Type B pancreatic cell (in vitro differentiated cells): ENCODE measurements at places on chromosomes 16 and 17. TPM values are rescaled to one million over a fixed set of nuclear protein-coding genes. Genes with fewer than 3 reads are reported as not detected.

DNA sequence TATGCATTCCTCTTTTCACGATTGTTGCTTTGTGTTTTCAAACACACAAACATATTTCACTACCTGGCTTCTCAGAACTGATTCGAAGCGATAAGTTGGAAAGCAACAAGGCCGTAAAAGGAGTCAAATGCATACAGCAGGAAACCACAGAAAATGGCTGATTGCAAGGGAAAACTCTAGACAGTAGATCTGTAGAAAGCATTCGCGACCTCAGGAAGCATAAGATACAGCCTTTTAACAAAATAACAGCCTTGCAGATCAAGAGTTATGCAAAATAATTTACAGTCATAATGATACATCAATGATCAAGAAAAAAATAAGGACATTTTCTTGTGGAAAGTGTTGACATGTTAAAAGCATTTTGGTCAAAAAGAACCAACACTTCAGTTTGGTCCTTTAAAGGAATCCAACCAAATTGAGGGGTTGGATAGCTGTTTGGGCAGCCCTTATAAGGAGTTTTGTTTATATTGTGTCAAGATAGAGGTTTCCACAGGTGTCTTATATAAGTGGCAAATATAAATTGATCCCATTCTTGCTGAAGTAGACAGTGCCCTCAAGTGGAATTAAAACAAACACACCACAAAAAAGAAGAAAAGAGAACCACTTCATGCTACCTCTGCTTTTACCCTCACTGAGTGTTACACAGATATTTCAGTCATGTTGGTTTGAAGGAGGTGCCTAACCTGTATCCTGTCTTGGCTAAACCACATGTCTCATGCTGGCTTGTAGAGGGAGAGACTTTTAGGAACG lies 5.5 kb downstream of the CYLD start:
- H3K36me3 ChIP-seq, result no peaks in the 10 kb centered on the region
- no peaks in the 10 kb centered on the region for H3K27me3 ChIP-seq
- peaks cover 4% of the 10 kb centered on the region for H3K4me1 ChIP-seq
- no peak overlapping the region for H3K27ac ChIP-seq

The RUNDC3A gene
- 10.3 and 12.3 TPM in 2 replicates for total RNA-seq

- no peaks in the 10 kb centered on the region for H3K27me3 ChIP-seq
- no peak overlapping the region for H3K27ac ChIP-seq
Observed at GRCh38 chr17:72952641-72953315, 139.7 kb downstream of the SLC39A11 start.

The ITGA2B gene
- 0.69 and 8.8 TPM in 2 replicates for total RNA-seq

DNA sequence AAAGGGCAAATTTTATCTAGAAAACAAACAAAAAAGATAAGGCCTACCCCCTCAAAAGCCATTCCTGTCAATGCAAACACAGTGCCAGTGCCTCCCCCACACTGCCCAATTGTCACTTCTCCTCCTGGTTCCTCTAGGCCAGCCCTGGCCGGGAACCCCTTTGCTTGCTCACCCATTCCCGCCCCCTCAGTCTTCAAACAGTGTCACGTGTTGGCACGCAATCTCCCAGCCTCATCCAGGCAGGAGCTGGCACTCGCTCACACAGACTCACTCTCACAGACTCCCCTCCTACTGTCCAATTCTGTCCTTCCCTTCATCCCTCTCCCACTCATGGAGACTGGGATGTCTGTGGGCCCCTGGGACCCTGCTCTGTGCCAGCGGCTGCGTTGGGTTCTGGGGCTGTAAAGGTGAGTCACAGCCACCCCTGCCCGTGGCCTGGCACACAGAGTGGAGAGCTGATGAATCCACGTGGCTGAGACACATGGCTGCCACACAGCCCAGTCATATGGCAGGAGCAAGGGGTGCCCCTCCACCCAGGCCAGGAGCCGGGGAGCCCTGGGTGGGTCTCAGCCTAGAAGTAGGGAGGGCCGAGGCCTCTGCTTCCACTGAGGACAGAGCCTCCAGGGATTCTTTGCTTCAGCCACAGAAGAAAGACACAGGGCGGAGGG lies 54.8 kb downstream of the VAC14 start:
- no peaks in the 10 kb centered on the region for H3K27me3 ChIP-seq
- H3K4me3 ChIP-seq, result no peak overlapping the region
- H3K36me3 ChIP-seq, result peaks cover 14% of the 10 kb centered on the region
- peaks cover 29% of the 10 kb centered on the region for H3K4me1 ChIP-seq
- peak overlapping the region; percentile 73 for H3K27ac ChIP-seq

The CES5A gene
- not detected in 2 replicates for total RNA-seq

The VPS4A gene
- total RNA-seq, result 23.2 and 31.2 TPM in 2 replicates

DNA sequence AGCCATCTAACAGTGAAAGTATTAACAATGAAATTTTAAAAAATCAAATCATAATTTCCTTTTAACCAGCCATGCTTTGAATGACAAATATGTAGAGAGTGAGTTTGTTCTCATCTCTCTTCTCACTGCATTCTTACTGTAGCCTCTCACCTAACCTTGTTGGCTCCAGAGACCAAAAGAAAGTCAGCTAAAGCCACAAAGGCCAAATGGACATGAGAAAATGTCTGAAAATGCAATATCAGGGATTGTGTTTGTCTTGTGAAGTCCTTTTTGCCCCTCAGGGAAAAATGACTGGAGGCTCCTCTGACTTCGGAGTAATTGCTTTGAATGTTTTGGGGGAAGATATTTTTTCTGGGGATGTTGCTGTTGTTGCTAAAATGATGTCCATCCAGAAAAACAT lies 166.3 kb downstream of the SLC39A11 start:
- H3K4me3 ChIP-seq, result no peak overlapping the region
- no peaks in the 10 kb centered on the region for H3K27me3 ChIP-seq
- no peak overlapping the region for H3K27ac ChIP-seq
- DNase-seq, result no peak
- peaks cover 9% of the 10 kb centered on the region for H3K4me1 ChIP-seq
- peaks cover 3% of the 10 kb centered on the region for H3K36me3 ChIP-seq

- no peak overlapping the region for H3K27ac ChIP-seq
- DNase-seq, result no peak
- no peaks in the 10 kb centered on the region for H3K36me3 ChIP-seq
- H3K27me3 ChIP-seq, result no peaks in the 10 kb centered on the region
- no peak overlapping the region for H3K4me3 ChIP-seq
- no peaks in the 10 kb centered on the region for H3K4me1 ChIP-seq
Observed at GRCh38 chr17:55314784-55315491, 50.2 kb downstream of the HLF start.

GRCh38 chr17:74287031-74287602 lies 13.1 kb downstream of the DNAI2 start:
- no peak overlapping the region for H3K27ac ChIP-seq
- H3K4me3 ChIP-seq, result no peak overlapping the region
- no peak for DNase-seq
- peaks cover 7% of the 10 kb centered on the region for H3K27me3 ChIP-seq

DNA sequence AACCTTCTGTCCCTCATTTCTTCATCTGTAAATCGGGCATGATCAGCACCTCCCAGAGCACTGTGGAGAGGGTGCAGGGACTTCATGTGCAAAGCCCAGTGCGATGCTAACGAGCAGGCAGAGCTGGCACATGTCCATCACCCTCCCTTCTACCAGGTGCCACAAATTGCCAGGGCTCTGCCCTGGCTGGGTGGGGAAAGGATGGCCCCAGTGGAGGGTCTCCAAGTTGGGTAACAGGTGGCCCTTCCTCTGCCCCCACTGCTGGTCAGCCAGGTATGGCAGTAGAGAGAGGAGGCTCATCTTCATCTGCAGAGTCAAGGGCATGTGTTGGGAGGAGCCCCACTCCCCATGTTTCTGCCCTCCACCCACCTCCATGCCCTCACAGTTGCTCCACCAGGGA lies 61.5 kb upstream of the CDH5 start:
- no peak overlapping the region for H3K27ac ChIP-seq
- H3K27me3 ChIP-seq, result peaks cover 27% of the 10 kb centered on the region
- no peaks in the 10 kb centered on the region for H3K36me3 ChIP-seq
- H3K4me3 ChIP-seq, result no peak overlapping the region
- DNase-seq, result no peak
- H3K4me1 ChIP-seq, result no peaks in the 10 kb centered on the region

DNA sequence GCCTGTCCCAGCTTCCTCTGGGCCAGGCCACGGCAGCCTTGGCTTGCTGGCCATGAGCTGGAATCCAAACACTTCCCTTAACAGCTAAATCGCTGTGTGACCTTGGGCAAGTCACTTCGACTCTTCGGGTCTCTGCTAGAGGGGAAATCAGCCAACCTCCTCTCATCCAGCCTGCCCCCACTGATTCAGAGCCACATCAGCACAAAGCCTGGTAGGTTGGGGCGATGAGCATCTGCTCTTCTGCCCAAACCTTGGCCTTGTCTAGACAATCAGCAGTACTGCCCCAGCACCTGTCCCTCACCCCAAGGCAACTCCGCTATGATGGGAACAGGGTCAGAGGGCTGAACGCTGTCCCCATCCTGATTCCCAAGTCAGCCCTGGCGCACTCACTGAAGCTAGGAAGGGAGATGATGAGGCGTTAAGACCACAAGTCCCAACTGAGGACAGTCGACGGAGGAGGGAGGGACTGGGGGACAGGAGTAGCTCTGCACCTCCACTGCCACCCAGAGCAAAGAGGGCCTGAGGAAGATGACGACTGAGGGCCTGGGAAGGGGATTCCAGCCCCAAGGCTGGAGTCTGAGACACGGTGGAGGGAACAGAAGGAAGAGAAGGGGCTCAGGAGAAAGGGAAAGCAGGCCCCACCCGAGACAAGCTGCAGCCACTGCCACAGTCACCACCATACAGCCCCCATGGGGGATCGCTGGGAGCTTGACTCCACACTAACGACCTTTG lies 1.3 kb downstream of the CLUH start:
- peak overlapping the region; percentile 91 for H3K4me3 ChIP-seq
- H3K36me3 ChIP-seq, result peaks cover 4% of the 10 kb centered on the region
- H3K4me1 ChIP-seq, result peaks cover 27% of the 10 kb centered on the region
- peak overlapping the region; percentile 90 for H3K27ac ChIP-seq

GRCh38 chr16:13081825-13082331 lies 180.5 kb downstream of the SHISA9 start:
- no peak for DNase-seq
- no peaks in the 10 kb centered on the region for H3K4me1 ChIP-seq
- H3K27ac ChIP-seq, result no peak overlapping the region
- no peak overlapping the region for H3K4me3 ChIP-seq
- no peaks in the 10 kb centered on the region for H3K36me3 ChIP-seq

The HS3ST4 gene
- 3.6 TPM in 2 replicates for total RNA-seq

The AOC3 gene
- total RNA-seq, result 1.5 and 2.4 TPM in 2 replicates
